ENCODE measurements at places on chromosomes 11 and 22.
A peak's percentile ranks its signal among the peaks of the same experiment; 100 is the strongest.

- DNase-seq, result no peak
Measured at GRCh38 chr22:48579043-48579927, 1248.4 kb downstream of the BRD1 start.

DNA sequence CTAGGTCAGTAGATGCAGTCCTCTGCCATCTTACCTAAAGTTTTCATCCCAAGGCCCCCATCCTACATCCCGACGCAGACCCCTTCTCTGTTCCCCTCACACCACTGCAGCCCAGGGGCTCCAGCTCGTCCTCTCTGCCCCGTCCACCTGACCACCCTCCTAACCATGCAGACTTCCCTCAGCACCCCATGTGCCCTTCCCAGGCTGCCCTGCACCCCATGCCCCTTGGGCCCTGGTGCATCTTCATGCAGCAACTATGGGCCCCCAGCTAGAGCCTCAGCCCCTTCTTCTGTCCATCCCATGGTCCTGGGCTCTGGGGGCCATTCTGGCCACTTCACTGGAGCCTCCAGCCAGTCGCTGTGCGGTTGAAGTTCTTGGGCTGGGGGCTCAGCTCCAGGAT lies 2.9 kb downstream of the PRR33 start:
- no peak for DNase-seq

DNA sequence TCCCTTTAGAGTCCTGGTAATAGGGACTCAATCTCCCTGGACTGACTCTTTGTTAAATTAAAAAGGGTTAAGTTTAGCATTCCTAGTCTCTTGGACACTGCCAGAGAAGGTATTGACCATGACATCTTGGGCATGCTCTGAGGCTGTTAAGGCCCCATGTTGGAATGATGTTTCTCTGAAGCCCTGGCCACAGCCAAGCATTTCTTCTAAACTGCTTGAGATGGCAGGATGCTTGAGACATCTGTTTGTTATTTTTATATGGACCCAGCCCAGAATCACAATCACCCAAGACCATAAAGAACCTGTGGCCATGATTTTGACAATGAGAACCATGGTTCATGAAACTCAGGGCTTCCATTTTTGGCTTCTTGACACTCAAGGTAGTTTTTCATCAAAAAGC lies 5.5 kb upstream of the ANKK1 start:
- DNase-seq, result no peak

GRCh38 chr22:45006111-45006963 lies 3.5 kb downstream of the PHF21B start:
- DNase-seq, result peak; percentile 65

- no peak for DNase-seq
Measured at GRCh38 chr11:36713715-36714114, 115.7 kb upstream of the RAG2 start.

DNA sequence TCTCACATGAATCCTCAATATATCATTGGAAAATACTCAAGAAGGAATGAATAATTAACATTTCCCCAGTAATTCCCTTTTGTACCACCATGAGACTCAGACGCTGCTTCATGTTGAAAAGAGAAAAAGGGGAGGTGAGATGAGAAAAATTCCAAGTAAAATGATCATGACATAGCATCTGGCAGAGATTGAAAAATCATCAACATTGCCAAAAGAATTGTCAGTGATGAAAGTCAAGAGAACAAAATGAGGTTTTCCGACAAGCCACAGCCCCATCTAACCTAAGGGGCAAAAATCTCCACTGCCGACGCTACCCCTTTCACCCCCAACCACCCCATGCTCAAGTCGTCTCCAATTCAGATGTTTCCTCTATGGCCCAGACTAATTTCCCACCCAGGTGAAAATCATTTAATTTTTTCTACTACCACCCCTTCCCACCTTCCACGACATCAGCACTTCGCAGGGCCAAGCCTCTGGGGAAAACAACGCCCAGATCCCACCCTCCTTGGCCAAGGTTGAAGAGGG lies 1.2 kb downstream of the RAB6A start:
- no peak for DNase-seq

GRCh38 chr11:32290783-32291182 lies 144.6 kb downstream of the WT1 start:
- no peak for DNase-seq

DNA sequence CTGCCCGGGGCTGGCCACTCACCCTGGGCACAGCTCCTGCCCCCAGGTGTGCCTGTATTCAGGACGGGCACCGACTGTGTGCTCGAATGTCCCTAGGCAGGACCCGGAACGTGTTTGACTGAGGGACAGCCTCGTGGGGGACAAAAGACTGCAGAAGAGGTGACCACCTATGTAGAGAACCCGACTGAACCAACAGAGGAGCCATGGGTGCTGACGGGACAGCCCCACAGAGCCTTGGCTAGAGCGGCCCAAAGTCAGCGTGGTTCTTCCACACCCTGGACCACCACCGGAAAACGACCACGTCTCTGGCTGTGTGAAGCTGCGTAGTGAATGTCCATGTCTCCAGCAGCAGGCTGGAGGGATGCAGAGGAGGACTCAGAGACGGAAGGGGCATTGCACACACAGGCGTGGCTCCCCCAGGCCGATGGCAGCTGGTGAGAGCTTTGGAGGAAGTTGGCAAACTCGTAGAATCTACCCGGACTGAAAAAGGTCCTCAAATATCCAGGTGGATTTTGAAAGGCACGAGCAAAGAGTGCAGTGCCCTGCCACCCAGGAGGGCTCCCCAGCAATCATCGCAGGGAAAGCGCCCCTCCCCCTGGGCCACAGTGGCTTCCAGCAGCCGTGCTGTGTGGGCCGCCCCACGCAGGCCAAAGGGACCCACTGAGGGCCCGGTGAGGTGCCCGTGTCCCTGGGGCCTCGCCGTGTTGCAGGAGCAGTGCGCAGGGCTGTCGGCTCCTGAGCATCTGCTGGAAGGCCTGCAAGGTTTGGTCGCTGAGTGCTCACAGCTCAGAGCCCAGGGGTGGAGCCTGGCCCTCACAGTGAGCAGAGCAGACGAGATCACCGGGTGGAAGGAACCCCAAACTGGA lies 17.5 kb upstream of the MUC5B start:
- no peak for DNase-seq

- DNase-seq, result no peak
Measured at GRCh38 chr11:58060939-58061672, 30.4 kb downstream of the OR6Q1 start.

- no peak for DNase-seq
Measured at GRCh38 chr11:132140056-132140455, 769.6 kb downstream of the NTM start.

- DNase-seq, result no peak
Measured at GRCh38 chr11:83464160-83464944, 178.2 kb upstream of the CCDC90B start.

DNA sequence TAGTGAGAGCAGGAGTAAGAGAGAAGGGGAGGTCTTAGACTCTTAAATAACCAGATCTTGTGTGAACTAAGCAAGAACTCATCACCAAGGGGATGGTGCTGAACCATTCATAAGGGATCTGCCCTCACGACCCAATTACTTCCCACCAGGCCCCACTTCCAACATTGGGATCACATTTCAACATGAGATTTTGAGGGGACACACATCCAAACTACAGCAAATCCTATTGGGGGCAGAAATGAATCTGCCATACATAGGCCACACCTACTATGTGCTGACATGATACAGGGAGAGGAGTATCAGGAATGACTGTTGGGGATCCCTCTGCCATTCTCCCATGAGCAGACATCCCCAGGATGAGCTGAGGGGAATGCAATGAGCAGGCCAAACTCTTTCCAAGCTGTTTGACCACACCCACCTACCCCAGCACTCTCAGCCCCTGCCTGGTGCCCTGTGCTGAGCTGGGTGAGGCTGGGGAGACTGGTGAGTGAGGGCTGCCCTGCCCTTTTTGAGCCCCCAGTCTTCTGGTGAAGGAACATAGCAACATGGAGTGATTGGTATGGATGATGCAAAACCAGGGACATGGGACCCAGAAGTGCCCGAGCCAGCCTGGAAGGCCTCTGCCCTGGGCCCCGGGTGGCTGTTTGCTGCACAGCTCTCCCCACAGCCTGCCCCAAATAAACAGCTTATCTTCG lies 1.2 kb upstream of the GTSE1 start:
- DNase-seq, result no peak

- no peak for DNase-seq
Measured at GRCh38 chr22:49937758-49938564, 19.5 kb downstream of the CRELD2 start.

DNA sequence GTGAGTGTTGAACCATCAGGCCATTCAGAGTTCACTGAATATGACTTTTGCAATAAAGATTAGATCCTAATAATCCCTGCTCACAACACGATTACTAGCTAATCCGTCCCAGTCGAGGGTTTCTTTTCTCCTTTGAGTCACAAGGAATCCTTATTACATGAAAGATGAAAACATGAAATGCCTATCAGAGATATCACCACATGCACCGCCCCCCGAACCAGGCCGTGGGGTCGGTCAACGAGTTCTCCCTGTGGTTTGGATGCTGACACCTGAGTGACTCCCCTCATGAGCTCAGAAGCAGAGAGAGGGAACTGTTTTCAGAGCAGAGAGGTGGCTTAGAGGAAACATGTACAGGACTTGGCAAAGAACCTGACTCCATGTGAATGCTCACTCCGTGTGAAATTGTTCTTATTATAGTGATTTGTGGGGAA lies 263.3 kb downstream of the ETS1 start:
- DNase-seq, result no peak

GRCh38 chr11:34234086-34234740 lies 123.6 kb downstream of the ABTB2 start:
- no peak for DNase-seq

DNA sequence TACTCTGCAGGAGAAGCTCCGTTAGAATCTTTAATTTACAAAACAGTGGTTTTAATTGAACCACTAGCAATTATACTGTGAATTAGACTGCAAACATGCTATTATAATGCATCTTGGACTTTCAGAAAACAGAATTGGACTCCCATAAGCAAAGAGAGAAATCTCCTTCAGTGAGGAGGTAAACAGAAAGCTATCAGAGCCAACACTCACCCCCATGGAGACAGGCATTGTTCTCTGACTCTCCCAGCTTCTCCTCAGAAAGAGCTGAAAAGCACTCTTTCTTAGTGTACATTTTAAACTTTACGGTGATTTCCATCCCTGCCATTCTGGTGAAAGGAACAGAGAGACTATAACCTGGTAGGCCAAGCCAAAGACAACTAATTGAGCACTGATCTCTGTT lies 176.9 kb downstream of the GRIA4 start:
- no peak for DNase-seq

DNA sequence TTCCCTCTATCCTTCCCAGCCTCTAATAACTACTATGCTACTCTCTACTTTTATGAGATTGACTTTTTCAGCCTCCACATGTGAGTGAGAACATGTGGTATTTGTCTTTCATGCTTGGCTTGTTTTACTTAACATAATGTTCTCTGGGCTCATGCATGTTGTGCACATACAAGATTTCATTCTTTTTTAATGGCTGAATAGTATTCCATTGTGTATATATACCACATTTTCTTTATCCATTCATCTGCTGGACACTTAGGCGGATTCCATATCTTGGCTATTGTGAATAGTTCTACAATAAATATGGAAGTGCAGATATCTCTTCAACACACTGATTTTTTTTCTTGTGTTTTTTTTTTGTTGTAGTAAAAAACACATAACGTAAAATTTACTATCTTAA lies 19.4 kb downstream of the OSBP2 start:
- no peak for DNase-seq

GRCh38 chr11:15342163-15342562 lies 227.4 kb downstream of the INSC start:
- no peak for DNase-seq

GRCh38 chr11:134628426-134628825 lies 216.4 kb upstream of the B3GAT1 start:
- no peak for DNase-seq

- DNase-seq, result no peak
Measured at GRCh38 chr11:128207861-128208321, 379.5 kb downstream of the ETS1 start.

DNA sequence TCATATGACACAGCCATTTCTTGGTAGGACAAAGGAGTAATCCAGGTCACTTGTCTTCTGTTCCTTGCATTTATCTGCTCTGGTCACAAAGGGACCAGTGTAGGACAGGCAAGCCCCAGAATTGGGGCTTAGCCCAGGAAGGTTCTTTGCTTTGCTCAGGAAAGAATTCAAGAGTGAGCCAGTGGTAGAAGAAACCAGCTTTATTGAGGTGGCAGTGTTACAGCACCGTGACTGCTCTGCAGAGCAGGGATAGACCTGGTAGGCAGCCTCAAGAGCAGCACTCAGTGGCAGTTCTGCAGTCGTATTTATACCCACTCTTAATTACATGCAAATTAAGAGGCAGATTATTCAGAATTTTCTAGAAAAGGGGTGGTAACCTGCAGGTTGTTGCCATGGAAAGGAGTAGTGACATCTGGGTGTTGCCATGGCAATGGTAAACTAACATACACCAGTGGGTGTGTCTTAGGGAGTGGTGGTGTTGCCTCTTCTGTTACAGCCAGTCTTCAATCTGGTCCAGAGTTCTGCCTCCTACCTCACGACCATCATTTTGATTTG lies 84.9 kb upstream of the RAB1B start:
- no peak for DNase-seq

- peak; percentile 42 for DNase-seq
Measured at GRCh38 chr22:48491451-48491941, 1336.2 kb downstream of the BRD1 start.

DNA sequence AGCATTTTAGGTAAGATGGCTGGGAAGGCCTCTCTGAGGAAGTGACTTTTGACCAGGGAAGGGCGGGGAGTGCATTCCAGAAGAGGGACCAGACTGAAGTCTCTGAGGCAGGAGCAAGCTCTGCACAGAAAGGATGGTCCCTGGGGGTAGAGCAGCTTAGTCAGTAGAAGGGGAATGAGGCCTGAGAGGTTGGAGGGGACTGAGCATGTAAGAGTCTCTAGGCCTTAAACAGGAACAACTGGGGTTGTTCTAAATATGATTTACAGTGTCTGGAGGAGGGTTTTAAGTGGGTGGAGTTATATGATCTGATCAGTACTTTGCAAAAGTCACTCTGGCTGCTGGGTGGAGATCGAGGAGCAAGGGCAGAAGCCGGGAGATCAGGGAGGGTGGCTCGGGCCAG lies 31.7 kb upstream of the TEF start:
- no peak for DNase-seq

- DNase-seq, result no peak
Measured at GRCh38 chr11:103618528-103618927, 417.9 kb upstream of the DDI1 start.

- DNase-seq, result no peak
Measured at GRCh38 chr11:61880454-61880853, 10.9 kb downstream of the FADS3 start.
